NCI-H1694 treated with DMSO at 0.1 percent for 48 hours (cell line): ENCODE measurements at places on chromosomes 1 and 21.

DNA sequence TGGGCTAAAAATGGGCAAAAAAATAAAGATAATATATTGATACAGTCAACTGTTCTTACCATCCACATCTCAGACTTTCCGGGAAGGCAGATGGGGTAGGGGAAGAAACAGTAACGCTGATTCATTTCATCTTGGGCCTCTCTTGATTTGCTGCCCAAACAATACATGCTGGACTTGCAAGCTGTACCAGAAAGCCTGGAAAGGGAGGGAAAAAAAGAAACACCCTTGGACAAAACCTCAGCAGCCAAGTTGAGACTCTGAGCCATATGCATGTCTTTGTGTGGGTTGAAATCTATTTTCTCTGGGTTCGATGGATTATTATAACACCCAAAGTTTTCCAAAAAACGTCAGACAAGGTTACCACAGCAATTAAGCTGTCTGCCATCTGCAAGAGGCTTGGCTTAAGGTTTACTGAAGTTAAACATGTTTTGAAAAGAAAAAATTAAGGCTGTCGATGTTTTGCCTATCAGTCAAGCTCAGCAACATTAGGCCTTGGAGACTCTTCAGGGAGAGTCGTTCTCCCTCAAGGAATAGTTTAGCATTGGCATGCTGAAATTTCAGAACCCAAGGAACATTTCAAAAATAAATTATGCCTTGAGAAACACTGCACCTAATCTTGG, 71.2 kb downstream of the PSMG1 start:
- DNase-seq, result no peak

DNA sequence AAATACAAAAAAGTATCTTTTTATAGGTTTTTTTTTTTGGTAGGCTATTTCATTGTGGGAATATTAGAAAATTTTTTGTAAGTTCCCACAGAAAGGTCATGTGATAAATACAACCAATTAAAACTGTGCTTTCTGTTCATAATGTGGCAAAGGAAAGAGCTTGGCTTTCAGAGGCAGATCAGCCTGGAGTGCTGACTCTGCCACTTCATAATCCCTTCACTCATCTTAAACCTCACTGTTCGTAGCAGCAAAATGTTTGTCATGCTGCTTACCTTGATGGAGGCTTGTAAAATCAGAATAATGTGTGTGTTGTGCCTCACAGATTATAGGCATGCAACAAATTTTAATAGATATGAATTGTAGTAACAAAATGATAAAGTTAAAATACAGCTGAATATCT, 176.8 kb downstream of the ZP4 start:
- DNase-seq, result no peak

GRCh38 chr1:44790968-44791801, 3.2 kb upstream of the BEST4 start:
- DNase-seq, result no peak

GRCh38 chr1:58782178-58783089, 1.4 kb downstream of the JUN start:
- DNase-seq, result peak; percentile 52

DNA sequence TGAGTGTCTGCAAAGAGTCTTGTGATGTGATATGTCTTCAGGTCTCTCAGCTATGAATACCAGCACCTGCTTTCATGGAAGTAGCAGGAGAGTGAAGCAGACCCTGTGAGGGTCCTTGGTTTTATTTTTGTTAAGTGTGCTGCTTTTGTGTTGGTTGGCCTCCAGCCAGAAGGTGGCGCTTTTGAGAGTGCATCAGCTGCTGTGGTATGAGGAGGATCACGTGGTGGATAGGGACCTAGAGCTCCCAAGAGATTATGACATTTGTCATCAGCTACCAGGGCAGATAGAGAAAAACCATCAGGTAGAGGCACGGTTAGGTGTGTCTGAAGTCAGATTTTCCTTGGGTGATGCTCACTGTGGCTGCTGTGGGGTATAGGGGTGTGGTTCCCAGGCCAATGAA, 1232.1 kb downstream of the MRPL39 start:
- no peak for DNase-seq

- DNase-seq, result no peak
These were observed 24.3 kb upstream of the COA6 start for GRCh38 chr1:234348964-234349363.

DNA sequence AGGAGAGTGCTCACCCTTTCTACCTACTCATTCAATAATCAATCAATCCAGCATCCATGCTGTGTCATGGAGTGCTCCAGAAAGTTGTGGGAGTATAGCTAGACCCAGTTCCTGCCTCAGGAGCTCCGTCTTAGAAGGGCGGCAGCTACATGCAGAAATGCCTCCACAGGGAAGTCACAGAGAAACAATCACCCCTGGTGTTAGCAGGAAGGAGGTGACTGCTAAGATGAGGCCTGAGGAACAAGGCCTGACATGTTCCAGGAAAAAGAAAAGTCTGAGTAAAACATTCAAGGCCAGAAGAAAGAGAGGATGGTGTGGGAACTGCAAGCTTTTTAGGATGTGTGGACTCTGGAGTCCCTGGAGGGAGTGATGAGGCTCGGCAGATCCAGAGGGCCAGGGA, 142.5 kb upstream of the MAGI3 start:
- no peak for DNase-seq

GRCh38 chr1:234272656-234273312, 100.5 kb upstream of the COA6 start:
- peak; percentile 6 for DNase-seq

- no peak for DNase-seq
These were observed 1806.8 kb downstream of the BRINP3 start for GRCh38 chr1:188670837-188671236.

DNA sequence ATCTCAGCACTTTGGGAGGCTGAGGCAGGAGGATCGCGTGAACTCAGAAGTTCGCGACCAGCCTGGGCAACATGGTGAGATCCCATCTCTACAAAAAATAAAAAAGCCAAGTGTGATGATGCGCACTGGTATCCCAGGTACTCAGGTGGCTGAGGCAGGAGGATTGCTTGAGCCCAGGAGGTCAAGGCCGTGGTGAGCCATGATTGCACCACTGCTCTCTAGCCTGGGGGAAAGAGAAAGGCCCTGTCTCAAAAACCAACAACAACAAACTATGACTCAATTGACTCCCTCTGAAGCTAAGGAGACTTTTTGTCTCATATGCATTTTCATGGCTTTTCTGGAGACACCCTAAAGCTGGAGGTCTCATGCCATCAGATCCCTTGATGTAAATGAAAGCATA, 118.8 kb downstream of the CCDC185 start:
- DNase-seq, result no peak

- DNase-seq, result no peak
These were observed 3.9 kb upstream of the C4BPB start for GRCh38 chr1:207084701-207085180.

GRCh38 chr1:43271186-43272118, 1.7 kb downstream of the TMEM125 start:
- DNase-seq, result no peak

DNA sequence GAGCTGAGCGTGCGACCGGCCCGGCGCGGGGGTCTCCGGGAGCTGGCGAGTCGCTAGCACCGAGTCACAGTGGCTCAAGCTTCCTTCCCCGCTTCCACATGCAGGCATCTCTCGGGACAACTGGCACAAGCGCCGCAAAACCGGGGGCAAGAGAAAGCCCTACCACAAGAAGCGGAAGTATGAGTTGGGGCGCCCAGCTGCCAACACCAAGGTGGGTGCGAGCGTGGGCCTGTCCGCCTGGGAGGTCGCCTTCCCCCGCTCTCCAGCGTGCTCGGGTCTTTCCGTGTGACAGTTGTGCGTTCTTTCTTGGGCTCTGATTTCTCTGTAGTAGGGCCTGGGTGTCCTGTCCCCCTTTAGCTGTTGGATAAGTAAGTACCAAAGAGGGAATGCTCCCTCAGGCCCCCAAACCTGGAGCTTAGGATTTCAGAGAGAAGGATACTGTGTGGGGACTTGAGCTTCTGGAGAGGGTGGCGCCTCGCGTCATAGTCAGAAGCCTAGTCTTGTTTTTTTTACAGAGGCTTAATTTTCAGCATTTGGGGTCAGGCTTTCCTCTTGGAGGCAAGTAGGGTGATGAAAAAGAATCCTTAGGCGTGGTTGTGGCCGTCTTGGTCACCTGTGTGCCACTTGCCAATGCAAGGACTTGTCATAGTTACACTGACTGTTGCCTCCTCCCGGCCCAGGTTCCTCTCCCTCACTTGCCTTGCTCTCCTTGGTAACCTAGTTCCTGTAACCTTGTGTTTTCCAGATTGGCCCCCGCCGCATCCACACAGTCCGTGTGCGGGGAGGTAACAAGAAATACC, 790 bp downstream of the RPS8 start:
- DNase-seq, result no peak

DNA sequence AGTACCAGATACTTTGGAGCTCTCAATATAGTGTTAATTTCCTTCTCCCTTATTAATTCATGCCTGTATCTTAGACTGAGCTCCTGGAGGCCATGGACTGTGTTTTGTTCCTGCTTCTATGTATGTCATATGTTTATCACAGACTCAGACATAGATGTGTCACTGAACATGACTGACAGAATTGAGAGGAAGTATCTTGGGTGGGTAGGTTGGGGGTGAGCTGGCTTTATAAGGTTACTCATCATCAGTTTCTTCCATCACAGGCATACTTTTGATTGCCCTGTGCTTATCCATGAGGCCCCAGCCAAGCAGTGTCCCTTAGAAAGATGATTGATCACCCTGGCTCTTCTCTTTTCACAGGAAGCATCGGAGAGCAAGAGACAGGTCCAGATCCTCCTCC, 5.6 kb upstream of the SH3D21 start:
- no peak for DNase-seq

DNA sequence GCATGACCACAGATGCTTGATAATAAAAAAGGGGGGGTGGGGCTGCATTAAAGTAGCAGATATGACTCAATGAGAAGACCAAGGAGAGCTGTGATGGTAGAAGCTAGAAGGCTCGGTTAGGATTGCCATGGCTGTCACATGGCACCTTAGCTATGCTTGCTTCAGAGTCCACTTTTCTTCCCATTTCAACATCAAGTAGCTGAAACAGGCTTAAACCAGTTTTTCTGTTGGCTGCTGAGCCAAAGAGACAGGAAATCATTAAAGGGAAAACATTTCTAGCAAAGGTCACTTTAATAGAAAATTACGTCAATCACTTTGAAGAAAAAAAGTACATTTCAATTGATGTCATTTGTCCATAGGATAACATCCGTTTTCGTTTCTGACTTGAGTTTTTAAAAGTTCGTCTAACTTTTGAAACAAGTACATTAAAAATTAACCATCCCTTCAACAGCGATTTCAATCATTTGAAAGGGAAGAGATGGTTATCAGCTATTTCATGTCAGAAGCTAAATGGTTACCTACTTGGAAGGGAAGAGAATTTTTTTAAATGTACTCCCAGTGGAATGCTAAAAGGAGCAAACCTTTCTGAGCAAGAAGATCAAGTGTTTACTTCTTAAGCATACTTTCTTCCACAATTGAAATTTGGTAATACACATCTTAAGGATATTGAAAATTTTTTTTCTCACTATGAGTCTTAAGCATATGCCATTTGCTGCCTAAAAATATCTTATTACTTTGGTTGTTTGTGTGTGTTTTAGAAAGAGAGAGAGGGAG, 488.1 kb upstream of the PRMT6 start:
- no peak for DNase-seq

GRCh38 chr1:60059468-60059867, 14.1 kb downstream of the C1orf87 start:
- no peak for DNase-seq

GRCh38 chr1:40385437-40386358, 12.2 kb downstream of the SMAP2 start:
- DNase-seq, result peak; percentile 1

DNA sequence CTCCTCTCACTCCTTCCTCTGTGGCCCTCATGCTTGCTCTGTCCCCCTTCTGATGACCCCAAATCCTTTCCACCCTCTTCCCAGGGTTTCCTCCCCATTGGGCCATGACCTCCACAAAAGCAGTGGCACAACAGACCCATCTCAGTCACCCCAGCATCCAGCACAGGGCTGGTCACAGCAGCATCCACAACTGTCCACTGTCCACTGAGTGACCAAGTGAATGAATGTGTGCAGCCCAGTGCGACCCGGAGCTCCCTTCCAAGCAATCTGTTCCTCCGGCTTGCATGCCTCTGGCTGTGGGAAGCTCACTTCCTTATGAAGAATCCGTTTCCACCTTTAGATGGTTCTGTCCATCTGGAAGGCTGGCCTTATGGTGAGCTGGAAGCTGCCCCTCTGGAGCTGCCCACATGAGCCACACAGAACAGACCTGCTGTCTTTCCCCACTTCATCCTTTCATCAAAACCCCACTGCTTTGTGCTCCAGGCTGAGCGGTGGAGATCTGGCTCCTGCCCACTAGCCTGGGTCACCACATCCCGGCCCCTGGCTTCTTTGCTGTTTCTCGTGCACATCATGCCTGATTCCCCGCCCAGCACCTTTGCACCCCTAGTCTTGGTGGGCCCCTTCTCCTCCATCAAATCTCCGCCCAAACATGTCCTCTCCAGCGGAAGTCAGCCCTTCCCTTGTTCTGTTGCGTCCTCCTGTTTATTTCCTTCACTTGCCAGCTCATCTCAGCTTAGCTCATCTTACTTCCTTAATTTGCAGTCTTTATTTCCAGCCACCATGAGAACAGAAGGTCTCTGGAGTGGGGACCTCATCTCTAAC, 56.4 kb downstream of the EDN2 start:
- no peak for DNase-seq

- DNase-seq, result no peak
These were observed 3.4 kb downstream of the WNT9A start for GRCh38 chr1:227944090-227944930.

GRCh38 chr1:240942901-240943300, 330.9 kb upstream of the GREM2 start:
- DNase-seq, result no peak

DNA sequence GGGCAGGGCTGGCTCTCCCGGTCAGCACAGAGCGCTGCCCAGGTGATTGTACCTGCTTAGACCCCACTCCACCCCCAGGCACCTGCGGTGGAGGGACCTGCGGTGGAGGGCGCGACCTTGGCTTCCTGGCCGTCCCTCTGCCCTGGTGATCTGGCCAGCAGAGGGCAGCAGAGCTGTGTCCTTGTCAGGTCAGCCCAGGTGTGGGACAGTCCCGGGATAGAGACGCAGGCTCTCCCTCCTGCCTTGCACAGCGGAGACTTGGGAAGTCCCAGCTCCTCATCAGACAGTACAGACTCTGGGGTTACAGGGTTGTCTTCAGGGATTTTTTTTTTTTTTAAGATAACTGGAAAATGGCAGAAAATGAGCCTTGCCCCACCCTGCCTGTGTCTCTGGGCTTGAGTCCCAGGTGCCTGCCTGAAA, 10.0 kb downstream of the SLX9 start:
- peak; percentile 19 for DNase-seq

- DNase-seq, result no peak
These were observed 73.3 kb upstream of the GNG4 start for GRCh38 chr1:235722858-235723257.

DNA sequence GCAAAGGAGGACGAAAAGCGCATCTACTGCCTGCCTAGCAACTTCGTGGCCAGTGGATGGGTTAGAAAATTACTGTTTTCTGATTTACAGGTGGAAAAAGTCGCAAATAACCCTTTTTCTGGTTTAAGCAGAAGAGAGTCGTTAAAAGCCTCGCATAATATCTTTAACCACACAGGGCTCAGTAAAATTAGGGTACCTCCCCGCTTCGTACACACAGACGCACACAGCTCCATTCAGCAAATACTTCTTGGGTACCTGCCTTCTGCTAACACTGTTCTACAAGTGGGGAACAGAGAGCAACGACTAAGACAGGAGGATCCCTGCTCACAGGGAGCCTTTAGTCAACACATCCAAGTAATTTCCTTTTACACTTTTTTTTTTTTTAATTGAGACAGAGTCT, 704 bp downstream of the ALG6 start:
- peak; percentile 27 for DNase-seq
